CD4-positive, alpha-beta T cell treated with Interleukin-6 at 100 ng/mL for 8 hours (primary cell): ENCODE measurements at places on chromosomes 2 and 18.

DNA sequence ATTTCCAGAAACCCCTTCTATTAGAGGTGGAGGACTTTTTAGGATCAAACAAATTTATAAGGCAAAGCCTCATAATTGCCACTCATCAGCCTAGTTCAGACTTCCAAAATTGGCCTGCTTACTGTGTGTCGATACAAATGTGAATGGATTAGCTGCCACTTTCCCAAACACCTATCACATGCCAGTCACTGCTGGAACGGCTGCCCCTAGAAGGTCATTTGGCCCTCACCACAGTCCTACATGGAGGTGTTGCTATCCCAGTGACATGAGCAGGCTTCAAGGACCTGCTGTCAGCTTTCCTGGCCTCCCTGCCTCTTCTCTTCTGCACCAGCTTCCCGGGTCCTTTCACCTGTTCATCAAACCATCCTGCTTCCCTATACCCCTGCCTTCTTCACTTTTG lies 279.2 kb upstream of the SKOR2 start:
- no peak for DNase-seq

- DNase-seq = no peak
Observed at GRCh38 chr18:7668392-7668791, 101.3 kb downstream of the PTPRM start.

- no peak for DNase-seq
Observed at GRCh38 chr2:74199275-74199701, 873 bp downstream of the MTHFD2 start.

DNA sequence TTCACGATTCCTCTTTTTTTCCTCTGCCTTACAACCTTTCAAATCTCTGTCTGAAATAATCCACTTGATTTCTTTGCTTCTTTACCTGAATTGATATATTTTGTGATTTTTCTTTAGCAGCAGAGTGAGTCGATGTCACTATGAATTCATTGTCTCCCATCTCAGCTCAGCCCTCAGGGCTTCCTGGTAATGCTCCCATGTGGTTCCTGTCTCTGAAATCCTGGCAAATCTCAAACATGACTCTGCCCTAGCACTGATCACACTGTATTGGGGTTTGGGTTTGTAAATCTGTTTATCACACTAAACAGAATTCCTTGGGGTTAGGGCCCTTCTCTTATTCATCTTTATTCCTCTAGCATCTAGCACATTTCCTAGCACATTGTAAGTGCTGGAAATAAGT lies 43.0 kb upstream of the MSTN start:
- DNase-seq = no peak

DNA sequence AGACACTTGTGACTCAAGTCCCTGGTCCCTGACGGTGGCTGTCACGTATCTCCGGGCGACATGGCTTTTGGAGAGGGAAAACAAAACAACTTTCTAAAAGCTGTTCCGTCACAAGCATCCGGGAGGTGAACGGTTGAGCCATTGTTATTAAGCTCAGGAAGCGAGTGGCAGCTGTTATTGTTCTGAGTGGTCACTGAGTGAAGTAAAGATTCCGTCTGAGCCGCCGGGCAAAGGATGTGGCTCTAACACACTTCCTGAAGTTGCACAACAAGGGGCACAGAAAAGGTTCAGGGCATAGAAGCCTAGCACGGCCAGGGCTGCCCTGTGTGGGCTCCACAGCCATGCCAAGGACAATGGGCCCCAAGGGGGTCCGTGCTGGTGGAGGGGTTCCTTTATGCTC lies 24.3 kb downstream of the INPP5D start:
- peak; percentile 50 for DNase-seq

- DNase-seq = no peak
Observed at GRCh38 chr2:133739039-133739438, 170.8 kb upstream of the NCKAP5 start.

DNA sequence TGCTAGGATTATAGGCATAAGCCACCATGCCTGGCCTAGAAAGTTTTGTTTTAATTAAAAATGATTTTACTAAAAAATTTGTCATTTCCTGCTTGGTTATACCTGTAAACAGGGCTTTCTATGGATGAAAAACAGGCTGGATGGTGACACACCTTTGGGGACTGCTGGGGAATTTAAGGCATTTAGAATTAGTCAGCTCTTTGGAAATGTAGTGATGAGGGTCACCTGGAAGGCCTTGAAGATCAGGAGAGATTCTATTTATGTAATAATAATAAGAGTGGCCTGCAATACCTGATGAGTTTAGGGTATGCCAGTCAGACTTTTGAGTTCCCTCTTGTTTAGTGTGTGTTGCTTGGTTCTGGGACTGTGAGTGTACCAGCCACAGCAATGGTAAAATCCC lies 51.1 kb downstream of the RALBP1 start:
- DNase-seq = no peak

DNA sequence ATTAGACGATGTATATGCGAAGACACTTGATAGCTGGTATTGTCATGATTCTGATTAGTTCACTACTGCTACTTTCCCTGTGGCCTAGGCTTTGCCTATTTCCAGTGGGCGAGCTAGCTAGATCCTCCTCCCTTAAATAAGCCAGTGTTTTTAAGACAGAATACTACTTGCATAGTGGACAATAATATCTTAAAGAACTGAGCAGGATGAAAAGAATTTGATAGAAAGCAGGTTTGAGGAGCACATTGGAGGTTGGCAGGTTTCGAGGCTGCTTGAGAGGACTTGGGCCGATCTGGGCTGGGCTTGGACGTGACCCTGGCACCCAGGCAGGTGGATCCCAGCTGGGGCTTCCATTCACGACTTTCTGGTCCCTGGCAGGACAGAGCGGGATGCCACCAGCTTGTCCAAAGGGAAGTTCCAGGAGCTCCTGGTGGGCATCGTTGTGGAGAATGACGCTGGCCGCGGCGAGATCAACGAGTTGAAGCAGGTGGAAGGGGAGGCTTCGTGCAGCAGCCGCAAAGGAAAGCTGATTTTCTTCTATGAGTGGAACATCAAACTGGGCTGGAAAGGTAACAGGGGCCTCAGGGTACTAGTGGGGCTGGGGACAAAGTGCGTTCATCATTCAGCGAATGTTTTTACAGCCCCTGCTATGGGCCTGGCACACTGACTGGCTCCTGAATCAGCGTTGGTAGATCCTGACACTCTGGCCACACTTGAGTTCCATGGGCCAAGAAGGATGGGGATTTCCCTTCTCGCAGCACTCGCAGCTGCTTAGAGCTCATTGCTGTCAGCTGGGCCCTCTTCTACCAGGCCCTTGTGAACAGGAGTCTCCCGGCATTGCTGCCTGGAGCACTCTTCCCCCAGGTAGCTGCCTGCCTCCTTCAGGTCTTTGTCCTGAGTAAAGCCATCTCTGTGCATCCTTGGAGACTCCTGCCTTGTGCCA lies 16.9 kb downstream of the C2orf74 start:
- no peak for DNase-seq
